ENCODE measurements at places on chromosomes 11 and 22.

DNA sequence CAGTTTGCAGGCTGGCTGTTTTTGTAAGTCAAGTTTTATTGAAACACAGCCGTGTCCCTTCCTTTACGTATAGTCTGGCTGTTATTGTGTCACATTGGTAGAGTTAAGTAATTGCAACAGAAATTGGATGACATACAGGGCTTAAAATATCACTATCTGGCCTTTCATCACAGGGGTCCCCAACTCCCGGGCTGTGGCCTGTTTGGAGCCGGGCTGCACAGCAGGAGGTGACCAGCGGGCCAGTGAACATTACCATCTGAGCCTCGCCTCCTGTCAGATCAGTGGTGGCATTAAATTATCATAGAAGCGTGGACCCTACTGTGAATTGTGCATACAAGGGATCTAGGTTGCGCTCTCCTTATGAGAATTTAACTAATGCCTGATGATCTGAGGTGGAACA is 31.7 kb downstream of the EXT2 start:
- no peak for DNase-seq

- no peak for DNase-seq
These were observed 77.2 kb upstream of the AKIP1 start for GRCh38 chr11:8833568-8834315.

DNA sequence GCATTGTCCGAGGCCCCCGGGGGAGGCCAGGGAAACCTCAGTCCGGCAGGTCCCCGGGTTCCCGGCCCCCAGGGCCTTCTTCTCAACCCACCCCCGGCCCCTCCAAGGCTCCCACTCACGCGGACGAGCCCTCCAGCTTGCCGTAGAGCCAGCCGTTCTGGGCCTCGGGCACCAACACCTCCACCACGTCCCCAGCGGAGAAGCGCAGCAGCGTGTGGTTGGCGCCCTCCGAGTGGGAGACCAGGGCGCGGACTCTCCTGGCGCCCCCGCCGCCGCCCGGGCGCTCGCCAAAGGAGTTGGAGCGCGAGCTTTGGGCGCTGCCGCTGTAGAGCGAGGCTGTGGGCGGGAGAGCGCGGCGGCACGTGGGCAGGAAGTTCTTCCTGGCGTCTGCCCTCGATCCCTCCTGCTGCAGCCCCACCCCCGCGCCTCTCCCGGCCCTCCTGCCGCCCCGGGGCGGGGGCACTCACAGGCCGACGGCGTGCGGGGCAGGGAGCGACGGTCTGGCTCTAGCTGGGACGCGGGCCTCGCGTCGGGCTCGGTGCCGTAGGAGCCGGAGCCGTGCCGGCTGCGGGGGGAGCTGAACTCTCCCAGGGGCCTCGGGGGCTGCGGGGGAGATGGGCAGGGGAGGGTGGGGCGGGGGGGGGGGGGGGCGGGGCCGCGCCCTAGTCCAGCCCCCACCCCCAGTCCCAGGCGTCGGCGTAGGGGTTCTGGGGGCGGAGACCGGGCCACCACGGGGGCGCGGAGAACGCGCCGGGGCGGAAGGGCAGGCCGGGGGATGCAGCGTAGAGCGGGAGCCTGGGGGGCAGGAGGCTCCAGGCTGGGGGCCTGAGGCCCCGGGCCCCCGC is 4.9 kb upstream of the SLC16A8 start:
- peak; percentile 49 for DNase-seq

GRCh38 chr11:10942620-10943019 is 84.8 kb upstream of the ZBED5 start:
- DNase-seq, result no peak

DNA sequence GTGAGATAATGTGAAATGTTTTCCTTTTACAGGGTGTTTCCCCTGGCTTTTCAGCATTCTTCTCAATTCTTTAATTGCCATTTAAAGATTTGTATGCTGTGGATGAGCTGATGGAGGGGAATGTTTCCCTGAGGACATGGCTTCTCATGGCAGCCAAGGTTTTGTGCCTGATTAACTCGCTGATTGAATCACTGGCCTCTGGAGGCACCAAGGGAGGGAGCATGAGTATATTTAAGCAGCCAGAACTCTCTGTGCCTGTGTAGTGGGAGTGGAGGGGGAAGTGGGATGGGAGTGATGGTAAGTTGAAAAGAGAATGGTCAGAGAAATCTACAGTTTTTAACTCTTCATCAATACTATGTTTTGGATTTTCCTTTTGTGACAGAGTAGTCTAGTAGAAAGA is 88.7 kb downstream of the STIM1 start:
- no peak for DNase-seq

- DNase-seq, result no peak
These were observed 29.3 kb downstream of the PHLDB1 start for GRCh38 chr11:118636569-118637290.

Measured in K562 (cell line).